ENCODE measurements at places on chromosomes 12 and 14.

DNA sequence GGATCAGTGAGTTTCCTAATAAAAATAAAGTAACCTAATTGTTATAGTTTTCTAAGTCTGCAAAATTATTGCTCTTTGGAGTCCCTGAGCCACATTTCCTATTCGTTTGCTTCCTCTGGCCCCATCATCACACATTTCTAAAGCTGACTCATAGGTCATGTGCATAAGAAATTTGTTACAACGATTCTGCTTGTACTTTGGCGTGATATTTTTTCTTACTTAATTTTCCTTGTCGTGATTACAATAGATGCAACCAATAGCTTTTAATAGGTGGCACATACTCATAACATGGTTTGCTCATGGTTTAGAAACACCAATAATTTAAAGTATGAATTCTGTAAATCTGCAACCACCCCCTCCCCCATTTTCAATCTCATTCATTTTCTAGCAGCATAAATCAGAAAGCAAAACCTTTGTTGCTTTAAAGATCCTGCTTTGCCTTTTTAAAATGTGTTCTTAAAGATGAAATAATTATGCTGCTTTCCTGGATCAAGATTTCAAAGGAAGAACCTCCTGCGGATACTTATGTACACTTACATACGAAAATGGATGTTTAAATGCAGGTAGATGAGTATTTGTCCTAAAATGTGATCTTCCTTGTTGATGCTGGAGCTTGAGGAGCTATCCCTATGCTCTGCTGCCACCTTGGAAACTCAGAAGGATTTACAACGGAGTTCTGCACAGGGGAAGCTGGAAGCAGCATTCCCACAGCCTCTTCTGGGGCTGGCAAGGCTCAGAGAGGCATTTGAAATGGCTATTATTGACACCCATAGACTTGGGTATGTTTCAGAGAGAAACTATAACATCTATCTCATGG, 1.7 kb upstream of the FLRT2 start:
- DNase-seq = no peak

DNA sequence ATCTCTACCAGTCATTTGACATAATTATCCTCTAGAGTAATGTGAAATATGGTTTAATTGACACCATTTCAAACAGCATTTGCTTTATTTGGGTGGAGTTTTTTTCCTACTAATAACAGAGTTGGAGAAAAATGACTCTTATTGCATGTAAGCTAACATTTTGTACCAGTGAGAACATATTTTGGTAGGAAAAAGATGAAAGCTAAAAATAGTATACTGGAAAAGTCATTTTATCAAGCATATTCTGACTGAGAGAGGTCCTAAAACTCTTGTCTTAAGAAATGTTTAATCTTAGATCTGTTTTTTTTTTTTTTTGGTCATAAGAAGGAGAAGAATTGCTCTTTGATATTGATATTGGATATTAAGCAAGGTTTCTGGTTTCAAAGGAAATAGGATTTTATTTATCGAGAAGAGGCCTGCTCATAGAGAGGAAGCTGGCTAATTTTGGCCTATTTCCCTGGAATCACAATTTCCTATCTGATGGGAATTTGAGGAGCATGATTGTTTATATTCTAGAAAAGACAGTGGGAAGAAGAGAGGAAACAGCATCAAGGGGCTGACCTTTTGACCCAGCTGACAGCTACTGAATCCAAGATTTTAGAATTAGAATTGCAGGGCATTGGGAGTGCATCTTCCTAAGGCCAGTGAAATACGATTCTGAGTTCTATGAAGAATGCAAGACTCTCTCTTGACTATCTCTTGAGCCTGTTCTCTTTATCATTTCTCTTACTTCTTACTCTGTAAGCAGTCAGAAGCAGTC, 19.4 kb downstream of the OTOGL start:
- DNase-seq = no peak

- no peak for DNase-seq
These were observed 25.0 kb downstream of the MFAP5 start for GRCh38 chr12:8637666-8638065.

- DNase-seq = no peak
These were observed 13.7 kb downstream of the AK7 start for GRCh38 chr14:96405677-96406076.

- DNase-seq = peak; percentile 5
These were observed 81.2 kb downstream of the PCNX1 start for GRCh38 chr14:70988452-70988851.

Measured in stimulated activated CD8-positive, alpha-beta memory T cell treated with anti-CD3 and anti-CD28 coated beads, Interleukin-4, amount 100 ng/mL, for 1 hour (primary cell).